Choroid plexus epithelial cell (primary cell): ENCODE measurements at places on chromosomes 2 and 18.

DNA sequence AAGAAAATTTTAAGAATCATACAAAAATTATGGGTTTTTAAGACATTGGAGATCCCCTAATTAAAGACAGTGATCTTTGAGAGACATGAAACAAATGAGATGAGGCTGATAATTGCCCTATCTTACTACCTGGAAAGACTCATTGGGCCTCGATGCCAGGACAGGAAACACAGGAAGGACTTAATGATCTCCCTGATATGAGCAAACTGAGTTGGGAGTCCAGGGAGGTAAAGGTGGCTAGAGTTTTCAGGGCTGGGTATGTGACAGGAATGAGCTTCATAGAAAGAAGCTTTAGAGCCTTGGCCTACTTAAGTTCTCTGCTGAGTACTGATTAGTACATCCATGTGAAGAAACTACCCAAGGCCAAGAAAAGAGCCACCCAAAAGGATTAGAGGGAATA, 40.6 kb upstream of the GULP1 start:
- DNase-seq = no peak

GRCh38 chr2:39470580-39470979, 33.5 kb upstream of the MAP4K3 start:
- DNase-seq = no peak

DNA sequence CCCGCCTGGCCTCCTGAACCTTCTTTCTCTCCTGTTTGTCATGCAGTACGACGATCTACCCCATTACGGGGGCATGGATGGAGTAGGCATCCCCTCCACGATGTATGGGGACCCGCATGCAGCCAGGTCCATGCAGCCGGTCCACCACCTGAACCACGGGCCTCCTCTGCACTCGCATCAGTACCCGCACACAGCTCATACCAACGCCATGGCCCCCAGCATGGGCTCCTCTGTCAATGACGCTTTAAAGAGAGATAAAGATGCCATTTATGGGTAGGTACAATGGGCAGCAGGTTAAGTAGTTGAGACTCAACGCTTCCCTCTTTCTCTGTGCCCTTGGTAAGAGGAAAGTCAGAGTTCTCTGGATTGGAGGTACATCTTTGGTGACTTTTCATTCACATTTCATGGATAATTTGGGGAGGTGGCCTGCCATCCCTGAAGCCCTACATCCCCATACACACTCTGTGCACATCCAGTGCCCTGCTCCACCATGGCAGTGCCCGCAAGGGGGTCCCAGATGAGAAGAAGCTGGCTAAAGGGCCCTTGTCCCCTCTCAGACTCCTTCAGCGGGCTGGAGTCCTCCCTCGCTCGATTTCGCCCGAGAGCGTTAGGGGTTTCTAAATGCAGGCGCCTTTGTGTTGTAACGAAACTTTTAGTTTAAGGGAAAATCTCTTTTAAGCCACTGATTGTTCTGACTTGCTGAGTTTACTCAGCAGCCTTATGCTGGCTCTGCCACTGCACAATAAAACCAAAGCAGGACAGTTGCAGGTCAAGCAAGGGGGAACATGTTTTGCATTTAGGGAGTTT, 3.0 kb downstream of the MEIS1 start:
- peak; percentile 20 for DNase-seq

DNA sequence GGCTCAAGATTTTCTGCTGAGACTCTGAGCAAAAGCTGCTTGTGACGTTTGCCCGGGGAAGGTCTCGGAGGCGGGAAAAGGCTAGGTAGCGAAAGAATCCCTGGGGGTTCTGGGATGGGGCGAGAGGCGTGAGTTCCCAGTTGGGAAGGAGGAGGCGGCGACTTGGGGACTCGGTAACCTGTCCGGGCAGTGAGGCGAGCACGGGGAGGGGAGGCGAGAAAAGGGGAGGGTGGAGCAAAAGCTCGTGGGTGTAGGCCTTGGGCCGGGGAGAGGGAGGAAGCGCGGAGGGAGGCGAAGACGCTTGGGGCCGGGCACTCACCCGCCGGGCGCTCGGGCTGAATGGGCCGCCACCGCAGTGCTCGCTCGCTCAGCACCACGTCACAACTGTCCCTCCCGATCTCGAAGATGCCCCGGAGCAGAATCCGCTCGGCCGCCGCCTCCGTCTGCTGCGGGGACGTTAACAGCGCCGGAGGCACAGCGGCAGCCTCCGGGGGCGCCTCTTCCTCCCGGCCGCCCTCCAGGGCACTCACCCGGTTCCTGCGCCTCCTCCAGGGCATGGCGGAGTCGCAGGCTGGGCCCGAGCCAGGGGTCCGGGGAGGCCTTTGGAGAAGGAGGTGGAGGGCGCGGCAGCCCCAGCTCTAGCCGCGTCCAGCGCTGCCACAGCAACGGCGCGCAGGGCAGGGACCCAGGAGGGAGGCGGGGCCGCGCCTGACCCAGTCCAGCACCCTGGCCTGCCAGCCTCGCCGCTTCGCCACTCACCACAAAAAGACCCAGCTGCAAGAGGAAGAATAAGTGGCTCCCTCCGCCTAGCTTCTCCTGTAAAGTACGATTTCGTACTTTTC, at the start of gene CERKL:
Gene CERKL, minus strand, starts transcription at position 656 of the 842 bp plus-strand sequence. Its CDS starts 99 bp downstream, at position 557.
- no peak for DNase-seq

GRCh38 chr2:161199912-161200701, 39.9 kb downstream of the TANK start:
- no peak for DNase-seq

DNA sequence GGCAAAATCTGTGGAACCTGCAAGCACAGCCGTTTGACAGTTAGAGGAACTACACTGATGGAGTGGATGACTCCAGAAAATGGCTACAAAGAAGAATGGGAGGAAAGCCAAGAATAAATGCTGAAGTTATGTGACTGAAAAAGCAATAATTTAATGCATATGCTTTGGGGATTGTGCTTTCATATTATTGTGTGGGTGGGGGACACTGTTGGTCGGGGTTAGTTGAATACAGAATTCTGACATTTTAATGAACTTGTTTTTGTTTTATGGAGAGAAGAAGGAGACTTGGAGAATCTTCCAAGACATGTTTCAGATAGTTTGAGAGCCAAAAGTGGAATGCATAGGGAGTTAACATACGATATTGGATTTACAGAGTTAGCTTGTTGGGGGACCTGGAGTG, 68.5 kb downstream of the NRP2 start:
- DNase-seq = no peak

DNA sequence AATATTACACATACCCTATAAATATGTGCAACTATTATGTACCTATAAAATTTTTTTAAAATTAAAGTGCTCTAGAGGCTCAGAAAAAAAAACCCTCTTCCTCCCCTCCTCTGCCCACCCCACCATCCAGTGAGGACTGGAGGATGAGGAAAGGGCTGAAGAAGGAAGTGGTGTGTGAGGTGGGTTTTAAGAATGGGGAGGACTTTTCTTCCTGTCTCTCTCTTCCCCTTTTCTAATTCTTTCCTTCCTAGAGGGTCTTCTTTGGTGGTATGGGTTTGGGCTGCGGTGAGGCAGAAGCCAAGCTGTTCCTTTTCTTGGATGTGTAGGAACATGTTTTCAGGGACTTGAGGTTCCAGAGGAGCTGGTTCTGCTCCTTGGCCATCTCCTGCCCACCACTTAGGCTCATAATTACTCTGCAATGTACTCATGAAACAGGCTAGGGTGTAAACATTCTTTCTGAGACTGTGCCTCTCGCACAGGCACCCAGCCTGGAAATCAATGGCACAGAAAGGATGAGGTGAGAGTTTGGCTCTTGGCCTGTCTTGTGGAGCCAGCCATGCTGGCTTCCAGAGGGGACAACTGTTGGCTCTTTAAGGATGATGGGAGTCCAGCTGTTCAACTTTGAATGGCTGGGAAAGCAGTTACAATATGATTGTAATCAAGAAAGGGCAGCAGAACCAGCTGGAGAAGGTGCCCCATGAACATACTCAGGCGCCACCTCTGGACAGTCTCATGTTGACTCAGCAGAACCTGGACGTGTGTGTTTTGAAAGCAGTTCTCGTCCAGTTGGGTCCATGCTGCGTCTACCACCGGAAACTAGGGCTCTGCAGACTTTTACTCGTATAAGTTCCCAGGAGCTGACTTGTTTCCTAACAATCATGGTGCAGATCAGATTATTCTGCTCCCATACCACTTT, 38.3 kb downstream of the IL1RL2 start:
- no peak for DNase-seq

DNA sequence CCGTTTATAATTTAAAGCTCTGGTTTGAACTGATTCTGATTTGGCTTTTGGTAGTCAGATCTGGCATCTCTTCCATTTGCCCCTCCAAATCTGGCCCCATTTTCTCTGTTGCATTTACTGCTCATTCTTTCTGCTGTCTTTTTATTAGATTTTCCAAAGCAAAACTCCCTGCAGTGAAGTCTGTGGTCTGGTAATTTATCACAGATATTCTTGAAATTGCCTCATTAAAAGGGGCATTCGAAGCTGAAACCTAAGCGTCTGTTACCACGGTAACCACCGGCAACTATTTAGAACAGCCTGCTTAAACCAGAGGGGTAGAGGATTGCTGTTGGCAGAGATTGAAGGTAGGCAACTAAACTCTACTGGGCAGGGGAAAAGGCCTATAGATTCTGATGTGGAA, 111.5 kb upstream of the UPP2 start:
- DNase-seq = no peak

GRCh38 chr2:203583701-203584100, 48.6 kb upstream of the RAPH1 start:
- DNase-seq = peak; percentile 52

- peak; percentile 5 for DNase-seq
These were observed 2.4 kb upstream of the CETN1 start for GRCh38 chr18:577643-578375.

DNA sequence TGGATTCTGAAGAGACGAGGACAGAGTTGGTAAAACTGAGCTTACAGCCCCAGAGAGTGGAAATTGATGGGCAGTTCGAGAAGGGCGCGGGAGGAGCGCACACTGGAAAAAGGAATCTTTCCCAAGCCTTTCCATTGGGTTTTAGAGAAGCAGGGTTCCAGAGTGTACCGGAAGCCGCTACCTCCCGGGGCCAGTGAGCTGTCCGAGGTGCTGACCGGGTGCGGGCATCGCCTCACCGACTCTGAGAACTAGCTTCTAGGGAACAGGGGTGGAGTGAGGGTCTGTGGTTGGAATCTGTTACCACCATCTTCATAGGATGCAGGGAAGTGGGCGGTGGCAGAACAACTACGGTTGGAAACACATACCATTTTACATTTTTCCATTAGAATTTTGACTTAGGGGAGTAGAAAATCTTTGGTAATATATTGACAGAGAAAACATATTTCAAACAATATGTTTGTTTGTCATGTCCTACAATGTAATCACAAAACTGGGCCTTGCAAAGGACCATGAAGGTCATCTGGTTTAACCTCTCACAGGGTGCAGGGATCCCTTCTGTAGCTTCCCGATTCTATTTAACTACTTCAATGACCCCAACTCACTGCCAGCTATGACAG, 724 bp downstream of the NMS start:
- DNase-seq = peak; percentile 13

DNA sequence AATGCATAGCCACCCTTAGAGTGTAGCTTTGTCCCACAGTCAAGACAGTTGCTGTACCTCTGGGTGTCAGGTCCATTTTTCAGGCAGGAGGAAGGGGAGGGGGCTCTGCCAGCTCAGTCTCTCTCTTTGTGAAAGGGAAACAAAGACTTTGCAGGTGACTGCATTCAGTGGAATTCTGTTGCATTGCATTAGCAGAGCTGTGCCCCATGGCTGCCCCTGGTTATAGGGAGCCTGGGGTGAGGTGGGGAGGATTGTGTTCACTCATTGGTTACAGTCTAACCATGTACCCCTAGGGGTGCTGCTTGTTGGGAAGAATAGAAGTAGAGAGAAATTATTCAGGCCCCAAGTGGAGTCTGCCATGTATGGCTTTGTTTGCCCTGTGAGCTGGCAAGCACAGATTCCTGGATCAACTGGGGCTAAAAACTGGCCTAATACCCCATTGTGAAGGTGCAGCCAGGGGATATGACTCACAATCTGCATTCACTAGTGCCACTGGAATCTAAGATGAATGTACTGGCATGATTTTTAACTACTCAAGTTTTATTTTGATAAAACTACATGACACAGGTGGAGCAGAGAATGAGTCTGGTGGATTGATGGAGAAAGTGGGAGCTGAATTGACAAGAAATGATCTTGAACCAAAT, 118.4 kb downstream of the SH3BP4 start:
- no peak for DNase-seq

DNA sequence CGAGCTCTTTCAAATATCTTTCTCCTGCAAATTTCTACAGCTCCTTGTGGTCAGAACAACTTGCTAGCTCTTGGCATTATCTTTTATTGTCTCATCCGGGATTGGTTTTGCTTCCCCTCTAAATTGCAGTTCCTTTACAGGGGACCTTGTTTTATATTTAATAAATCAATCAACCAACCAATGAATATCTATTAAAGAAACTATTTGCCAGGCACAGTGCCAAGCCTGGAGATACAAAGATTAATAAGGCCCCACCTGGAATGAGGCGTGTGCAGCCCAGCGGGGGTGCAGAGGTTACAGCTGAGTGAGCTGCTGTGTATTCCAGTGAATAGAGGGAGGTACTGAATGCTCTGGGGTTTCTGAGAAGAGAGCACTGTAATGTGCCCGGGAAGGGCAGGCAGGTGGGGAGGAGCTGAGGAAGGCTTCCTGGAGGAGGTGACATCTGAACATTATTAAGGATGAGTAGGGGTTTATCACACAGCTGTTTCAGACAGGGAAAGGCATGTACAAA, 51.8 kb downstream of the LIPG start:
- no peak for DNase-seq

- peak; percentile 77 for DNase-seq
These were observed 29.4 kb downstream of the AOX1 start for GRCh38 chr2:200615247-200615646.

- peak; percentile 99 for DNase-seq
These were observed 251.9 kb downstream of the TTC32 start for GRCh38 chr2:19649785-19650380.

- peak; percentile 55 for DNase-seq
These were observed 39.0 kb upstream of the SLC35F5 start for GRCh38 chr2:113795405-113795920.

- peak; percentile 45 for DNase-seq
These were observed 1.3 kb upstream of the USP34 start for GRCh38 chr2:61471905-61472805.

DNA sequence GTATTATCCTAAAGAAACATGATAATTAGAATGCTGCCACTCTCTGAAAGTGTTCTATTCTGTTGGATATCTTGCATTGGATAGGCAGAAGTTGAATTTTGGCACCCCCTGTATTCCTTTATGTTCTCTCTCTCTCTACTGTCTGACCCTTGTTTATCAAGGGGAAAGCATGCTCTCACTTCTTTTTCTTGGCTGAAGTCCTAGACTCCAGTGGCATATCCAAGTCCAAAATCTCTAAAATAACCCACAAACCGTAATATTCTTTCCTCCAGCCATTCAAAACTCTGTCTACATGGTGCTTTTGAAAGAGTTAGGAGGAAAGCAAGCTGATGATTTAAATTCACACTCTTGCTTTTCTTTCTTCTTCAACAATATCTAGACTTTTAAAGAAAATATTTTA, 669.7 kb downstream of the TDRD15 start:
- DNase-seq = peak; percentile 65

GRCh38 chr18:3211236-3211992, 8.4 kb downstream of the MYOM1 start:
- DNase-seq = peak; percentile 82
